BJ (cell line): ENCODE measurements at places on chromosomes 11 and 22.

GRCh38 chr11:19352771-19353160 is 112.0 kb upstream of the E2F8 start:
- no peak for DNase-seq

GRCh38 chr11:9732453-9732852 is 68.6 kb downstream of the SWAP70 start:
- DNase-seq = no peak

- DNase-seq = no peak
These were observed 427.3 kb downstream of the TENM4 start for GRCh38 chr11:79013509-79013908.

DNA sequence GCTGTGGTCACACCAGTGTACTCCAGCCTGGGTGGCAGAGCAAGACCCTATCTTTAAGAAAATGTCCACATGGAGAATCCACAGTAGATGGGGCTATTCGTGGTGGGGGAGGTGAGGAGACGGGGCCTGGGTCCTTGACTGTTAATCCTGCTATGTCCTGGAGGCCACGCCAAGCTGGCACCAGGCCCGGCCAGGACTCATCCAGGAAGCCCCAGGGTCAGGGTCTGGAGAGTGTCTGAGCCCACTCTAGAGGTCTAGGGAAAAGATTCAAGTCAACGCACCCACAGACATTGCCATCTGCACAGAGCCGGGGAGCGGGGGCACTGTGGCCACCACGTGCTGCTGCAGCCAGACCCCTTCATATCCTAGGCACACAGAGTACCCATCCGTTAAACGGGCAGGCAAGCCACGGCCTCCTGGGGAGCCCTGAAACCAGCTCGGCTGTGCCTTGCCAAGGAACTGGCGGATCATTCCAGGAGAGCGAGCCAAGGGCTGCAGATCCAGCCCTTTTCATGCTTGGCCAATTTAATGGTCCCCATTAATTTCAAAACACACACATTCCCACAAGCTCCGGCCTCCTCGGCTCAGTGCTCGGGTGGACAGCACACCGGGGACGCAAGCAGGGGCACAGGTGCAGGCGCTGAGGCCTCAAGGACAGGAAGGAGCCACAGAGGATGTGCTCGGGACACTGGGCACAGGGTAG is 24.7 kb downstream of the MACROD1 start:
- DNase-seq = no peak

DNA sequence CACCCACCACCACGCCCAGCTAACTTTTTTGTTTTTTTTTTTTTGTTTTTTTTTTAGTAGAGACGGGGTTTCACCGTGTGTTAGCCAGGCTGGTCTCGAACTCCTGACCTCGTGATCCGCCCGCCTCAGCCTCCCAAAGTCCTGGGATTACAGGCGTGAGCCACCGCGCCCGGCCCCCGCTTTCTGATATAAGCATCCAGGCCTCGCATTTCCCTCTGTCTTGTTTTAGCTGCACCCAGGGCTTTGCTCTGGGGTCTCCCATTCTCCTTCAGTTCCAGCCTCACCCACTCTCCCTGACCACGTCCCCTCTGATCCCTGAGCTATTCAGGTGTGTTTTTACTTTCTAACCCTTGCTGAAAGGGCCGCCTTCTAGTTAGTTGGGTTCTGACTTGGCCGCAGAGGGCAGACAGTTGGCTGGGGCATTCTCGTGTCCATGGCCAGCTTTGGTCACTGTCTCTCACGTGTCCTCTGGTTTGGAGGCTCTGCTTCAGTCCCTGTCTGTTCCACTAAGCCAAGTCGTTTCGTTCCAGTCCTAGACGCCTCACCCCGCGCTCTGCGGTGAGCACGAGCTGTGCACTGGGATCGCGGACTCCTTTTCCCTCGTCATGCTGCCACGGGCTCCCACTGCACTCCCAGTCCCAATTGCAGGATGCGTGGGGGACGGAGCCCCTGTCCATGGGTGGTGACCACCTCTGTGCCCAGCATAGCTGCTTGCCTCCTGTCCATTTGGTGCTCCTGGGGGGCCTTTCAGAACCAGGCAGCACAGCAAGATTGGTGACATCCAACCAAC is 6.0 kb upstream of the TNNT3 start:
- no peak for DNase-seq

- DNase-seq = no peak
These were observed 398.7 kb downstream of the OPCML start for GRCh38 chr11:133133606-133134005.

- DNase-seq = no peak
These were observed 33.0 kb upstream of the RDX start for GRCh38 chr11:110329445-110329844.

GRCh38 chr11:78780889-78781288 is 206.2 kb upstream of the NARS2 start:
- DNase-seq = no peak

DNA sequence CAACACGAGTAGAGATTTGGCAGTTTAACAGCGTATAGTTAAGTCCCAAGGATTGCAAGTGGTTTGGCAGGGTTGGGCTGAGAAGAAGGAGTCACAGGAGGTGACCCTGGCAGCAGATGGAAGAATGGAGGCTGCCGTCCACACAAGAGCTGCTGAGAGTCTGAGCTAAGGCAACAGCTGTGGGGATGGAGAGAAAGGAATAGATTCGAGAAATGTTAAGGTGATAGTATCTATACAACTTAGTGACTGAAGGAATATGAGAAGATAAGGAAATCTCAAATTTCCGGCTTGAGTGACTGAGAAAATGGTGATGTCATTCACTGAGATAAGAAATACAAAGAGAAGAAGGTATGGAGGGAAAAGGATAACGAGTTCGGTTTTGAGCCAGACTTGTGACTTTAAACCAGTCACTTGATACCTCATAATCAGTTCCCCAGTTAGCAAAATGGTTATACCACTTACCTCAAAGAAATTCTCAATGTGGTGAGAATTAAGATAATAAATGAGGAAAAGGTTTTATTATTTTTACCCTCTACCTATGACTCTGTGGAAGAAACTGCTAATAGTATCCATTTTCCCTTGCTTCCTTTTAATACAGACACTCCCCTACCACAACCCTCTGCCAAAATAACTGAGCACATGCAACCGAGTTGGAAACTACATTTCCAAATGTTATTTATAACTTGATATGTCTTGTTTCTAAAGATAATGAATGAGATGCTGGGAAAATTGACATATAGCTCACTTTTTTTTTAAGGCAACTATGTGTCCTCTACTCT is 30.7 kb downstream of the FAM168A start:
- DNase-seq = no peak

DNA sequence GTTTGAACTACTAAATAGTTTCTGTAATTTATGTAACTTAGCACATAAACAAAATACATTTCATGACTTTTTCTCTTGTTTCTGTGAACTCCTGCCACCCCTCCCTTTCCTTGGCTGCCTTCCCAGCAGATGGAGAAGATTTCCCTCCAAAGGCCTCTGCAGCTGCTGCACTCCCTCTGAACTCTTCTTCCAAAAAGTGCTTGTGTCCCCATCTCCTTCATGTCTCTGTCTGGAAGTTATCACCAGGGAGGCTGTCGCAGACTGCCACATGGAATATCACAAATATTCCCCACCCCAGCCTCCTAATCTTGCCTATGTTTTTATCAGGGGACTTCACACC is 1068.3 kb downstream of the OPCML start:
- no peak for DNase-seq

GRCh38 chr11:26247340-26247739 is 84.6 kb upstream of the ANO3 start:
- peak; percentile 31 for DNase-seq

DNA sequence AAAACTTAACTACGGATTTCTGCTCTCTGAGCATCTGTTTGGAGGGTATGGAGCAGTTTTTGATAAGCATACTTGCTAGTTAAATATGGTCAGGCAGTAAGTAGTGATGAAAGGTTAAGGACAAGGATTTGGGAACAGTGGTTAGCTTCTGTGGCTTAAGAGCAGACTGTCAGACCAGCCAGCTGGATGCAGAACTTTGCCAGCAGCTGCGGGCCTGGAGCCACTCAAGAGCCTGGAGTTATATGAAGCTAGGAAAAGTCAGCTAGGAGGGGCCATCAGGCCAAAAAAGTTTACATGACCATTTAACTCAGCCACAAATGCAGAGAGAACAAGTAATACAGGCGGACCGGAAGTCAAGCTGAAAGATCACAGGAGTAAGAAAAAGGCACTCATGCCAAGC is 1817.7 kb downstream of the LRRC4C start:
- DNase-seq = no peak

- DNase-seq = no peak
These were observed 27.8 kb downstream of the POLR3H start for GRCh38 chr22:41516462-41516861.

GRCh38 chr11:92830377-92831155 is 138.9 kb upstream of the MTNR1B start:
- DNase-seq = no peak

GRCh38 chr11:27972522-27973170 is 135.3 kb downstream of the KIF18A start:
- no peak for DNase-seq

- DNase-seq = no peak
These were observed 475 bp downstream of the PITPNB start for GRCh38 chr22:27918341-27919221.

DNA sequence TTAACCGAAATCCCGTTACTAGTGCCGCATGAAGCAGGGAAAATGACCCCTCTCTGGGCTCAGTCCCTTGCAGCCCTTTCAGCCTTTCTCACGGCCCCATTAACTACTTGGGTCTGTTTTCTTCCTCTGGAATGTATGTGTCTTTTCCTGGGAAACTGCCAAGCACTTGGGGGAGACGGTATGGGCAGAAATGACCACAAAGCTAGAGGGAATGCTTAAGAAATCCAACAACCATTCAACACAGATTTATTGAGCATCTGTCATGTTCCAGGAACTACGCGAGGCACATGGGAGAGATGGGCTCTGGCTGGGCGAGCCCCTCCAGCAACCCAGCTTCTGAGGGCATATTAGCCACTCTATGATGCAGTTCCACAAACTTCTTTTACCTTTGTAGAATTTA is 462.6 kb downstream of the BUD13 start:
- DNase-seq = no peak

GRCh38 chr11:96339706-96340554 is 3.1 kb downstream of the MAML2 start:
- no peak for DNase-seq

DNA sequence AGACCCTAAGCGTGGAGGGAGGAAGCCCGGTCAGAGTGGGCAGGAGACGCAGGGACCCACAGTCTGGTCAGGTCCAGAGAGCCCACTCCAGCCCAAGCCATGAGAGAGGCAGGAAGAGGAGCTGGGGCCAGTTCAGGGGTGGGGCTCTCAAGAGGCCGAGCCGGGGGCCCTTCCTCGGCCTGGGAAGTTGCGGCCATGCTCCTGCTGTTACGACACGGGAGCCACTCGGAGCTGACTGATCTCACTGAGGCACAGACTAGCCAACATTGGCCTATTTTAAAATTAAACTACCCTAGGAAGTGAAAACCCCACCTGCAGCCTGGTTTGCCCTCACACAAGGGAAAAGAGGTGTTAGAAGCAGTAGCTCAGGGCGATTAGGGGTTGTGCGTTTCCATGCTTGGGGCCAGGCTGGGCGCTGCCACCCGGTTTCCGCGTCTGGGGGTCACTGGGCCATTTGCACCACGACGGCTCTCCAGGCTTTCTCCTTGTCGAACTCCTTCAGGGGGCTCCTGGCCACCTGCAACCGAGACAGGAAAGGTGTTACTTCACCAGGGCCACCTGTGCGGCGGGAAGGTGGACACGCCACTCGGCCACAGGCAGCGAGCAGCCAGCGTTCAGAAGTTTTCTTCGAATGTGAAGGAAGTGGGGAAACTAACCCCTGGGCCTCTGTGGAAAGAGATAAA is 3.2 kb upstream of the TTLL8 start:
- DNase-seq = no peak

DNA sequence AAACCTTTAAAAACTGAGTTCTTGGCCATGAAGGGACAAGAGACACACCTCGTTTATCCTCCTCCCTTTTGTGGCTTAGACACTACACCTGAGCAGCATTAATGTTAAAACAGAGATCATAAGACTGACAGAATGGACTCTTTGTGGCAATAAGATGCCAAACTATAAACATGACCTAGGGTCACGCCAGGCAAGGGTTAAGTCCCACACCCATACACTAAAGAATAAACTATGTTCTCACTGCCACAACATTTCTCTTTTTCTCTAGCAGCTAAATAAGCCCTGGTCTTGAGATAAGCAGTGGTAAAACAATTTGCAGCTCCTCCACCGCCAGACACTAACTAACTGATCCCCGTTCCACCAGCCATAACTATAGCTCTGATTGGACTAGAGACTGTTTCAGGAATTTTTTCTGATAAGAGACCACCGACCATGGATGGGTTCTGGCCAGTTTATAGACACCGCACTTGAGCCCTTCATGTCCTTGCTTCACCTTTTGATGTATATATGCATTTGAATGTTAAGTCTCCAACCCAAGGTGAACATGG is 4.9 kb upstream of the SLCO2B1 start:
- no peak for DNase-seq
